Cortex of kidney (tissue), 1 donor: ENCODE measurements at places on chromosomes 2 and 18.

- no peak for DNase-seq
Measured at GRCh38 chr2:106178716-106179115, 15.4 kb downstream of the UXS1 start.

DNA sequence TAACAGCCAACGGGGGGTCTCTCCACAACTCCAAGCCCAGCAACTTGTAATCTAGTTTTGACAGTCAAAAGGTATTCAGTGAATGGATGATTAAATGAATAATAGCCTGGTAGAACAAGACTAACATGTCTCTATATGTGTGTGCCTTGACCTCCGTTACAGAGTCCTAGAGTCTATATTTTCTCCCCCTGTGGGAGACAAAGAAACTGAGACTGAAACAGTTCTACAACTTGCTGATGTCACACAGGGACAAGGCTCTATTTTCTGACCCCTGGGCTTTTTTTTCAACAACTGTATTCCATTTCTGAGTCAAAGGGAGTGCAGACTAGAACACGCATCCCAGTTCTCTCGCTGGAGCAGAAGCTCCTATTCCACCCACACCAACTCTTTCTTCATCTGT lies 223.6 kb upstream of the AGAP1 start:
- no peak for DNase-seq

DNA sequence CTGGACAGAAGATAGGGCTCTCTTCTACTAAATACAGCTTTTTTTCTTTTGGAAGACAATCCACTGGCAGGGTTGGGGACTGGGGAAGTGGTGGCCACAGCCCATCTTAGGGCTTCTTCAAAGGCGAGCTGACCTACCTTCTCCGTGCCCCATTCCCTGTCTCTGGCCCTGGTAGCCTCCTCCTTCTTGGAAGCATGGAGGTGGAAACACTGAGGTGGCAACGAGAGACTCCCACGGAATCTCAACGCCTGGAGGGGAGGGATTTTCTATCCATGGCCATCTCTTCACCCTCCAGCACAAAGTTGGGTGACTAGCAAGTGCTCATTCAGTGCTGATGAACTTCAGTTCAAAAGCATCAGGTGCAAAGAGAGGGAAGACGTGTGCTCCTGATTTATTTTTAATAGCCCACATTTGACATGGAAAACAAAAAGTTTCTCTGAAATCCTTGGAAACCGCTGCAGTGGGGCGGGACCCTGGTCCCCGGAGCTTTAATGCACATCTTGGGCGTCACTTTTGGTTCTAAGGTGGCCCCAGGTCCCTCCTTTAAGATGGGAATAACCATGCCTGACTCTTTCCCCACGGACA lies 633 bp upstream of the ARMC9 start:
- DNase-seq, result no peak

DNA sequence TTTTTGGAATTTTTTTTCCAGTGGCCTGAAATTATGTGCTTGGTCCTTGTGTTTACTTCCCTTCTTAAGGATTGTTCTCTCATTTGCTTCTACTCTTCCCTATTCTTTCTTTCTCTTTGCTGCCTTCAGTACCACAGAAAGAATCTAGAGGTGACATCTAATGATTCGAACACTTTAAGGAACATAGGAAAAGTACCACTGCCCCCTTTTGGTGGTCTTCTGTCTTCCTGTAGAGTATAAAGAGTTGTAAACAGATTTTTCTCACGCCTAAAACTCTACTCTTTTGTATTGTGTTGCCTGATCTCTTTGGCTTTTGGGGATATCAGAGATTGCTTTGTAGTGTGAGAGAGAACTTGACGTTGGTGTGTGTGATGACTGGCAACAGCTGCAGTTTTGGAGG lies 7.0 kb upstream of the SCTR start:
- no peak for DNase-seq

DNA sequence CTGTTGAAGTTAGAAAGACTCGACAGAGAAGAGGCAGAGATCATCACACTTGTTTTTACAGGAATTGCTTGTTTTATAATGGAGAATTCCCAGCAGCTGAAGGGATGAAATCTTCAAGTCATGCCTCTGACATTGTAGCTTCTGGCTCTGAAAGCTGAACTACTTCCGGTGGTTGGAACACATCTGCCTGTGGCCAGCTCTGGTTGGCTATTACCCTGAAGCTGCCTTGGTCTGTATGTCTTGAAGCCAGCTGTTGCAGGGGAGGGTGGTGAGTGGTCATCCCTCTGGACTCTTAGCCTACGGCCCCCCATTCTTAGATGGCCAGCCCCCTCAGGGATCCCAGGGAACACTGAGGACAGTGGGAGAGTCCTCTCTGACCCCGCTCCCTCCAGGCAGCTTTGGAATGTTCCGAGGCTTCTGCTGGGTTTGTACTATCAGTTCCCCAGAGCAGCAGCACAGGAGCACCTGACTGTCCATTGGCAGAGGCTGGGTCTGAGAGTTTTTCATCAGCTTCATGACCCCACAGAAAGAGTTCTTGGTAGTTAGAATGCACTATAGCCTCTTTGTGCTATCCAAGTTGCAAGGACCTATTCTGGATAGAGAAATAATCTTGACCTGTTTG lies 87.4 kb upstream of the CAPN13 start:
- no peak for DNase-seq

- DNase-seq, result no peak
Measured at GRCh38 chr2:66869076-66869475, 434.2 kb downstream of the MEIS1 start.

DNA sequence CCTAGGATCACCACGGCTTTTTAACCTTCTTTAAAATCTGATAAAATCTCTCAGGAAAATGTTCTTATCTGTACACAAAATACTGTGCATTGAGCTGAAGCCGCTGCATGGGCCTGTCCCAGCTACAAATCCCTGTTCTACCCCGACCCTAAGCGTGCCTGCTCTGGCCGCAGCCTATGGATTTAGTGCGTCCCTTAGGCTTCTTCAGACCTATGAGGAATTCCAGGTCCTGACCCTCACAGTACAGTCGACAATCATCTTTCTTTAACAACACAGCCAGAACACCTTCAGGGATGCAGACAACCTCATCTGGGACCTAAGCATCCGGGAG lies 477 bp upstream of the WDCP start:
- DNase-seq, result no peak
